ENCODE measurements at places on chromosomes 2 and 18. TPM values are rescaled to one million over a fixed set of nuclear protein-coding genes. Genes with fewer than 3 reads are reported as not detected.

DNA sequence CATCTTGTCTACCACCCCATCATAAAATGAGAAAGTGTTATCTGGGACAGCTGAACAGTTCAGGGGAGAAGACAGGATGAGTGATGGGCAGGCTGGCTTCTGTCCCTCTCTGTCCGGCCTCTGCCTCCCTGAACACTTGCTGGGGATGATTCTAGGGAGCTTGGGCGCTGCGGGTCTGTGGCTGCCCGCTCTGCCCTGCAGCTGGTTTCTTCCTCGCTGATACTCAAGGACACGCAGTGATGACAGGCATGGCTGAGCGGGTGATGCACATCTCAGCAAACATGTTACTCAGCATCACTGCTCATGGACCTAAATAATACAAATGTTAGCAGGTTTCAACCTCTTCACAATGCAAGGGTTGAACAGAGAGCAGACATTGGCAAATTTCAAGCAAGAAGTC is 161.1 kb downstream of the TMEM18 start:
- no peak for DNase-seq

- no peak for DNase-seq
Measured at GRCh38 chr2:216082805-216083204, 1.1 kb downstream of the TMEM169 start.

GRCh38 chr2:201881741-201882140 is 75.4 kb downstream of the CDK15 start:
- DNase-seq, result no peak

- DNase-seq, result no peak
Measured at GRCh38 chr18:4357579-4357978, 97.5 kb downstream of the DLGAP1 start.

DNA sequence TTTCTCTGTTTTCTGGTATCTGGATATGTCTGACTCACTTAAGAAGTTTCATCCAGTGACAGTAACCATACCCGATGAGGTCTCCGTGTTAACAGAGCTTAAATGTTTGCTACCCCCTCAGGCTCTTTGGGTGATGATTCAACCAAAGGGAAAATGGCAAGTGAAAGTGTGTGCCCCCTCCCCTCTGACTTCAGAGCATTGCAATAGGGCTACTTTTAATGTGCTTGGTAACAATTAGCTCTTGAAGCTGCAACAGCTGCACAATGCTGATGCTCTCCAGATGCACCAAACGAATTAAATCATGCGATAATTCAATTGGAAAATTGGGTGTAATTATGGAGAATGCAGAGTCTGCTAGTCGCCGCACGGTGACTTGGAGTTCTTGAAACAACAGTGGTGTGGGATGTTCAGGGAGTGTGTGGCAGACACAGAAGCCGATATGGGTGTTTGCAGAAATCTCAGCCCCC is 270.7 kb downstream of the ALK start:
- no peak for DNase-seq

- no peak for DNase-seq
Measured at GRCh38 chr18:49137093-49137492, 186.3 kb upstream of the SMAD7 start.

DNA sequence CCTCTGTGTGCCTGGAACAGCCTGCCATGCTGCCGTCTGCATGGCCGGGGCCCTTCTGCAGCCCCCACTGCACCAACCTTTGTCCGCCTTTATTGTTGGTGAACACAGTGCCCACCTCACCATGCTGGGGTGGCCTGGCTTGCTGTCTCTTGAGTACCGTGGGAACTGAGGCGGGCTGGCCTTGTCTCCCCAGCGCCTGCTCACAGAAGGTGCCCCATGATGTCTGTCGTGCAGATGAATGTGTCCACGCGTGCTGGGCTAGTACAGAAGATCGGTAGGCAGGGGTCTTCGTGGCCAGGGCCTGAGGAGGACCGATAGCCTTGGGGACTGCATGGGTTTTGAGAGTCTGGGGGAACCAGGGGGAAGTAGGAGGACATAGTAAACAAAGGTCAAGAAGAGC is 242.4 kb downstream of the LDLRAD4 start:
- no peak for DNase-seq

DNA sequence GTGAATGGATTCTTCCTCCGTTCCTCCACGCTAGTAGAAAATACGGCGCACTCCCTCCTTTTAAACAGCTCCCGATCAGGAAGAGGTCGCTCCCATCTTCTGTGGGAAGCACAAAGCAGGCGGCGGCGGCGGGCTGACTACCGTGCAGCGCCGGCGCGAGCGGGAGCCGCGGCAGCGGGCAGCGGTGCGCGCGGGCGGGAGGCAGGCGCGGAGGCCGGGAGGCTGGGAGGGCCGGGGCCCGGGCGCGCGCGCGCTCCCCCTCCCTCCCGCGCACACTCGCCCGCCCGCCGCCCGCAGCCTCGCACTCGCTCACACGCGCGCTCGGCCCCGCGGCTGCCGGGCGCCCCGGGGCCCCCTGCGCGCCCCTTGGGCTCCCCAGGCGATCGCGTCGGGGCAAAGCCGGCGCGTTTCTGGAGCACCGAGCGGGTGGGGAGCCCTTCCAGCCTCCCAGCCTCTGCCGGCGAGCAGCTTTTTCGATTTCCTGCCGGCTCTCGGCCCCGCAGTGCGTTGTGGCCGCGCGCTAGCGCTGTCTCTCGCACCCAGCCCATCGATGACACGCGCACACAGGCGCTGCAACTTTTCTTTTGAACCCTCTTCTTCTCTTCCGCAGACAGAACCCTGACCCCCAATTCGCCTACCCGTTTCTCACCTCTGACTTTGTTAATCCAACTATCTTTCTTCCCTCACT is at the start of gene SLC8A1:
Gene SLC8A1, minus strand, starts transcription at position 173 of the 688 bp plus-strand sequence.
- DNase-seq, result peak; percentile 55

DNA sequence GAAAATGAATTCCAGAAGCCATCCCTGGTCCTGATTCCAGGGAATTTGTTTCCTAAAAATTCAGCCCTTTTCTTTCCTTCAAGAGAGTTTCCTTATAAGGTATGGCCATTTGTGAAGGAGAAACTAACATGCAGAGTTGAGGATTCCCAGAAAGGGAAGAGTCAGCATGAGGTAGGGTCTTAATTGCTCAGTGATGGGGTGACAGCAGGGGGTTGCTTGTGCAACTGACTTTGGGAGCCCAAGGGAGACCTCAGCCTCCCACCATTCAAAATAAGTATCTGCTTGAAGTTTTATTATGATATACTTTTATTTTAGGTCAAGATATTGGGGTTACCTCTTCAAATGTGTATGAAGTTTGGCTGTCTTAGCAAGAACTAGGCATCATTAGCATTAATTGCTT is 74.9 kb upstream of the CELF4 start:
- no peak for DNase-seq

DNA sequence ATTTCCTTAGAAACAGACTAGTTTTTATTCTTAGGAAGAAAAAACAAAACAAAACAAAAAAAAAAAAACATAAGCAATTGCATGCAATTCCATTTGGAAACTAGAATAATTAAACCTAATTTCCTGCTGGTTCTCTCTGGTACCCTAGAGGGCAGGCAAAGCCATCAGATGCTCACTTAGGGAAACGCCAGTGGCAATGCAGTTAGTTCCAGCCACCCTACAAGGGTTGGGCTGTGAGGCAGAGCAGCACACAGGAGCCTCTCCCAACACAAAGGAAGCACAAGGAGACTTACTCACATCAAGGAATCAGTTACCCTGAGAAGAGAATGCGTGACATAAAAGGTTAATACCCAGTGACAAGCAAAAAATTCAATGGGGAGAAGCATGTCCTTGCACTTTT is 28.8 kb downstream of the CCDC93 start:
- no peak for DNase-seq

- DNase-seq, result no peak
Measured at GRCh38 chr2:238709325-238710025, 138.4 kb upstream of the TWIST2 start.

GRCh38 chr2:99842451-99842850 is 299.9 kb downstream of the AFF3 start:
- no peak for DNase-seq

The LINC00305 gene
- 16.4 TPM for total RNA-seq

The PCARE gene
- not detected for total RNA-seq

The TTC21B gene
- total RNA-seq, result 101 TPM

The ALPP gene
- total RNA-seq, result not detected

Data from endothelial cell (in vitro differentiated cells).